GM23338 (cell line): ENCODE measurements at places on chromosomes 1 and 21. TPM values are rescaled to one million over a fixed set of nuclear protein-coding genes. Genes with fewer than 3 reads are reported as not detected.

SLC50A1 gene
- polyA plus RNA-seq, result 63.9 and 65.4 TPM in 2 replicates

NLRP3 gene
- 0.14 TPM in 1 of 2 replicates, not detected in the other for polyA plus RNA-seq

FAM72A gene
- polyA plus RNA-seq, result 24.0 and 26.7 TPM in 2 replicates

SERINC2 gene
- polyA plus RNA-seq, result 22.5 and 23.3 TPM in 2 replicates

NT5C1A gene
- not detected in 2 replicates for polyA plus RNA-seq

OR6K6 gene
- polyA plus RNA-seq, result not detected in 2 replicates

CCDC185 gene
- not detected in 2 replicates for polyA plus RNA-seq

KDF1 gene
- polyA plus RNA-seq, result 13.6 and 17.4 TPM in 2 replicates

NPR1 gene
- 3.3 and 3.7 TPM in 2 replicates for polyA plus RNA-seq

A3GALT2 gene
- polyA plus RNA-seq, result not detected in 2 replicates

PIK3R3 gene
- polyA plus RNA-seq, result 7.3 and 7.5 TPM in 2 replicates

FAM163A gene
- polyA plus RNA-seq, result not detected in 2 replicates

CATSPERE gene
- polyA plus RNA-seq, result 0.70 TPM in 1 of 2 replicates, not detected in the other

RTCA gene
- 34.9 and 36.6 TPM in 2 replicates for polyA plus RNA-seq

MIA3 gene
- 33.4 and 40.0 TPM in 2 replicates for polyA plus RNA-seq

PAX7 gene
- polyA plus RNA-seq, result not detected in 2 replicates

HRNR gene
- not detected in 2 replicates for polyA plus RNA-seq

C1orf87 gene
- polyA plus RNA-seq, result 0.21 TPM in 1 of 2 replicates, not detected in the other

KRTAP13-2 gene
- not detected in 2 replicates for polyA plus RNA-seq

LORICRIN gene
- 0.23 and 0.24 TPM in 2 replicates for polyA plus RNA-seq

S100A1 gene
- 0.13 TPM in 1 of 2 replicates, not detected in the other for polyA plus RNA-seq

EDARADD gene
- polyA plus RNA-seq, result 3.2 and 3.7 TPM in 2 replicates

CFHR2 gene
- not detected in 2 replicates for polyA plus RNA-seq

PARS2 gene
- 5.9 and 6.5 TPM in 2 replicates for polyA plus RNA-seq

IL19 gene
- polyA plus RNA-seq, result not detected in 2 replicates

SAMSN1 gene
- 5.4 and 7.9 TPM in 2 replicates for polyA plus RNA-seq

CENPS gene
- 22.6 and 31.3 TPM in 2 replicates for polyA plus RNA-seq

SPRR2D gene
- polyA plus RNA-seq, result not detected in 2 replicates

OLIG2 gene
- 0.09 and 0.15 TPM in 2 replicates for polyA plus RNA-seq

CLCNKB gene
- polyA plus RNA-seq, result 1.6 and 1.9 TPM in 2 replicates

KIF2C gene
- 35.9 and 38.0 TPM in 2 replicates for polyA plus RNA-seq

ADPRS gene
- 21.5 and 22.6 TPM in 2 replicates for polyA plus RNA-seq

OR2T33 gene
- polyA plus RNA-seq, result 0.32 TPM in 1 of 2 replicates, not detected in the other

ITGB2 gene
- polyA plus RNA-seq, result 0.40 and 0.44 TPM in 2 replicates

NTMT2 gene
- 0.45 and 0.48 TPM in 2 replicates for polyA plus RNA-seq

EPHA2 gene
- 7.5 and 8.5 TPM in 2 replicates for polyA plus RNA-seq

NKAIN1 gene
- polyA plus RNA-seq, result 14.7 and 18.1 TPM in 2 replicates

TMEM82 gene
- polyA plus RNA-seq, result 0.42 TPM in 1 of 2 replicates, not detected in the other

SLC35F3 gene
- 0.96 and 1.0 TPM in 2 replicates for polyA plus RNA-seq

DISC1 gene
- polyA plus RNA-seq, result 1.6 and 2.1 TPM in 2 replicates
